ENCODE measurements at places on chromosomes 1 and 21. TPM values are rescaled to one million over a fixed set of nuclear protein-coding genes. Genes with fewer than 3 reads are reported as not detected.

DNAJC28 gene
- total RNA-seq: 6.2 TPM

OXCT2 gene
- total RNA-seq: 1.8 TPM

DNA sequence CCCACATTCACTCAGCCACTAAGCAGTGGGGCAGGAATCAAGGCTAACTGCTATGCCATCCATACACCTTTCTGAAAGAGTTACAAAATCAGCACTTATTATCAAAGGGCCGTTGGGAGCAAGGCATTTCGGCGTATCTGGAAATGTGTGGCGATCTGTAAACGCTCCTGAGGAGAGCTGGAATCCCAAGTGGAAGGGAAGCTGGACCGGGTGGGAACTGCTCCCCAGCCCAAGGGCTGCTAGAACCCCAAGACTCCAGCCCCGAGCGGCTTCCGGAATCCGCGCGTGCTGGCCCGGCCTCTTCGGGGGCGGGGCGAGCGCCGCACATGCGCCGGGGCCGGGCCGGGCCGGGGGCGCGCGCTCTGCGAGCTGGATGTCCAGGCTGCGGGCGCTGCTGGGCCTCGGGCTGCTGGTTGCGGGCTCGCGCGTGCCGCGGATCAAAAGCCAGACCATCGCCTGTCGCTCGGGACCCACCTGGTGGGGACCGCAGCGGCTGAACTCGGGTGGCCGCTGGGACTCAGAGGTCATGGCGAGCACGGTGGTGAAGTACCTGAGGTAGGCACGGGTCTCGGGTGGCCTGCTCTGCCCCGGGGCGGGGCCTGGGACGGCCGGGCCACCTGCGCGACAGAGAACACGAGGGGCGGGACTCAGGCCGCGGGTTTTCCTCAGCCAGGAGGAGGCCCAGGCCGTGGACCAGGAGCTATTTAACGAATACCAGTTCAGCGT lies at the start of gene NAXE:
NAXE (plus strand) TSS at position 345 of the 726 bp plus-strand sequence; CDS start at position 374, 29 bp downstream.
- peaks cover 36% of the 10 kb centered on the region for H3K4me1 ChIP-seq
- H3K4me3 ChIP-seq: peak within 1 kb of the TSS; percentile 87
- no peak for DNase-seq
- H3K27ac ChIP-seq: peak within 1 kb of the TSS; percentile 69
- no peaks in the 10 kb centered on the region for H3K27me3 ChIP-seq

DNA sequence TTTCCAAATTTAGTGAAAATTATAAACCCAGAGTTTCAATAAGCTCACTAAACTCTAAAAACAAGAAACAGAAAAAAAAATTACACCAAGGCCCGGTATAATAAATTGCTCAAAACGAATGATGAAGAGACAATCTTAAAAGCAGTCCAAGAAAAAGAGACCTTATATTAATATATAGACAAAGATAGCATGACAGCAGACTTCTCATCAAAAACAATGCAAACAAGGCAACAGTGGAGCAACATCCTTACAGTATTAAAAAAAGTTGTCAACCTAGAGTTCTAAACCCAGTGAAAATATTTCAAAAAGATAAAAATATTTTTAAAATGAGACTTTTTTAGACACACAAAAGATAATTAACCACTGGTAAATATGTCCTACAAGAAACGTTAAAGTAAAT lies 46.7 kb downstream of the KIFAP3 start:
- DNase-seq: no peak
- H3K4me3 ChIP-seq: no peak overlapping the region
- no peaks in the 10 kb centered on the region for H3K27me3 ChIP-seq
- H3K4me1 ChIP-seq: no peaks in the 10 kb centered on the region

GRCh38 chr1:248817065-248817464 lies 8.7 kb downstream of the SH3BP5L start:
- H3K36me3 ChIP-seq: peaks cover 75% of the 10 kb centered on the region
- no peaks in the 10 kb centered on the region for H3K4me1 ChIP-seq
- no peak for DNase-seq
- no peak overlapping the region for H3K27ac ChIP-seq
- H3K4me3 ChIP-seq: no peak overlapping the region

GRCh38 chr21:38250991-38251418 lies 5.8 kb upstream of the KCNJ15 start:
- no peaks in the 10 kb centered on the region for H3K4me1 ChIP-seq
- H3K27ac ChIP-seq: no peak overlapping the region
- DNase-seq: no peak
- no peak overlapping the region for H3K4me3 ChIP-seq
- no peaks in the 10 kb centered on the region for H3K27me3 ChIP-seq

GRCh38 chr1:89941110-89941766 lies 53.7 kb upstream of the ZNF326 start:
- H3K27ac ChIP-seq: peak overlapping the region; percentile 25
- no peak overlapping the region for H3K4me3 ChIP-seq
- peaks cover 38% of the 10 kb centered on the region for H3K4me1 ChIP-seq
- H3K36me3 ChIP-seq: no peaks in the 10 kb centered on the region
- H3K27me3 ChIP-seq: no peaks in the 10 kb centered on the region

GRCh38 chr1:24080131-24080530 lies 31.8 kb downstream of the MYOM3 start:
- no peak overlapping the region for H3K27ac ChIP-seq
- H3K27me3 ChIP-seq: no peaks in the 10 kb centered on the region
- no peak overlapping the region for H3K4me3 ChIP-seq
- H3K4me1 ChIP-seq: peaks cover 4% of the 10 kb centered on the region

DNA sequence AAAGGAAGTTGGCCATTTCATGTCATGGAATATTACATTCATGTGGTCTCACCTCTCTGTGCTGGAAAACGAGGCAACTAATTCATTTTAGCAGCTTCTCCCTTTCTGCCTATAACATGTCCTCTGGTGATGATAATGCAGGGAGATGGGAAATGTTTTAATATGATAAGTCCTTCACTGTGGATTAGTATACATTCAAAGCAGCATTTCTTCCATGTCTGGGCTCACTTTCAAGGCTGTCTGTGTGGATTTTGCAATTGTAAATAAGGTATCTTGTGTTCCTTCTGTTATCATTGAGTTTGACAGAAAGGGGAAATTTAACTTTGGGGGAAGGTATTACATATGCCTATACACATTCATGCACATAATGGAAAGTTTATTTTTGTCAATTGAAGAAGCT lies 374.7 kb upstream of the DAB1 start:
- no peaks in the 10 kb centered on the region for H3K36me3 ChIP-seq
- no peak overlapping the region for H3K27ac ChIP-seq
- no peaks in the 10 kb centered on the region for H3K27me3 ChIP-seq
- peak; percentile 78 for DNase-seq
- H3K4me3 ChIP-seq: no peak overlapping the region
- H3K4me1 ChIP-seq: no peaks in the 10 kb centered on the region

DNA sequence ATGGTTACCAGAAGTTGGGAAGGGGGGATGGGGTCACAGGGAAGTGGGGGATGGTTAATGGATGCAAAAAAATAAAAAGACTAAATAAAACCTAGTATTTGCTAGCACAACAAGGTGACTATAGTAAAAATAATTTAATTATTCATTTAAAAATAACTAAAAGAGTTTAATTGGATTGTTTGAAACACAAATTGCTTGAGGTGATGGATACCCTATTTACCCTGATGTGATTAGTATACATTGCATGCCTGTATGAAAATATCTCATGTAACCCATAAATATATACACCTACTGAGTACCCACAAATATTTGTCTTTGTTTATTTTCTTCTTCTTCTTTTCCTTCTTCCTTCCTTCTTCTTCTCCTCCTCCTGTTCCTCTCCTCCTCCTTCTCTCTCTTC lies 57.8 kb upstream of the MACF1 start:
- no peak for DNase-seq
- no peaks in the 10 kb centered on the region for H3K36me3 ChIP-seq
- no peaks in the 10 kb centered on the region for H3K27me3 ChIP-seq
- H3K4me1 ChIP-seq: peaks cover 8% of the 10 kb centered on the region

GRCh38 chr1:168291222-168291837 lies 10.7 kb downstream of the TBX19 start:
- no peak overlapping the region for H3K4me3 ChIP-seq
- H3K27ac ChIP-seq: no peak overlapping the region
- H3K27me3 ChIP-seq: no peaks in the 10 kb centered on the region
- no peaks in the 10 kb centered on the region for H3K4me1 ChIP-seq
- DNase-seq: no peak

DNA sequence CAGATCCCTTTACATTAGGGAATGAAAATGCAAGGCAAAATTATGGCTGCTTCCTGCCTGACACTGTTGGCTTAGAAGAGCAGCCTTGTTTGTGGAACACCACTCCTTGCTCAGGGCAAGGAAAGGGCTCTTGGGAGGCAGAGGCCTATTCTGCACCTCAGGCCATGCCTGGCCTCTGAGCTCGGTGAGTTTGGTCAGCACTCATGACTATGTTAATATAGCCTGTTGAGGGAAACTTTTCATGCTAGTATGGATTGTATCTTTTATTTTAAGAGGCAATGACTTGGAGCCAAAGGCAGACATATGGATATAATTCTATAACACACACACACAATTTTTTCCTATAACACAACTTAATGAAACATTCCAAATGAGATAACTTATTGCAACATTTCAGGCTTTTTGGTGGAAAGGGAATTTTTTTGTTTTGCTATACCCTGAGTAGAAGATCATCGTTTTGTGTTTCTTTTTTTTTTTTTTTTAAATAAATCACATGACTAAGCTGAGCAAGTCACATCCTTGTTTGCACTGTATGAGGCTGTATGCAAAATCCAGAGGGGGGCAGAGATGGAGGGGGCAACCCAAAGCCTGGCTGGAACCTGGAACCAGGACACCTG lies 5.6 kb upstream of the YRDC start:
- peaks cover 28% of the 10 kb centered on the region for H3K36me3 ChIP-seq
- no peak for DNase-seq
- H3K27ac ChIP-seq: no peak overlapping the region

DNA sequence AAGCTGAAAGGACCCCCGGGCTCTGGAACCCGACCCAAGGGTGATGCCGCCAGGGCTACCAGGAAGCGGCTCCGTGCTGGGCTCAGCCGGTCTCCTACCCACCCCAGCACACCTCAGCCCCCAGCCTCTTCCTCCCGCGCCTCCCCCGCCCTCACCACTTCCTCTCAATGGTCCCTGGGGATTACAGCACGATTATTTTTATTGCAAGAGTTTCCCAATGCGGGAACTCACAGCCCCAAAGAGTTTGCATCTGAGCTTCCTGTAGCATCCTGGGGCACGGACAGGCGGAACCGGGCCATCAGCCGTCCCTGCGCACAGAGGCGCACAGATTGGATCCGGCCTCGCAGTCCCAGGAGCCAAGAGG lies 8.7 kb upstream of the SLX9 start:
- DNase-seq: peak; percentile 20
- peaks cover 73% of the 10 kb centered on the region for H3K27me3 ChIP-seq
- H3K36me3 ChIP-seq: peaks cover 23% of the 10 kb centered on the region
- H3K4me3 ChIP-seq: no peak overlapping the region
- H3K27ac ChIP-seq: no peak overlapping the region

- no peak overlapping the region for H3K4me3 ChIP-seq
- H3K36me3 ChIP-seq: no peaks in the 10 kb centered on the region
- H3K27ac ChIP-seq: no peak overlapping the region
These were observed 93.4 kb downstream of the DIRAS3 start for GRCh38 chr1:67957066-67957465.

Measured in spinal cord (tissue), 10 donors.